Activated CD4-positive, alpha-beta T cell treated with anti-CD3 and anti-CD28 coated beads for 24 hours (primary cell): ENCODE measurements at places on chromosomes 16 and 17.

DNA sequence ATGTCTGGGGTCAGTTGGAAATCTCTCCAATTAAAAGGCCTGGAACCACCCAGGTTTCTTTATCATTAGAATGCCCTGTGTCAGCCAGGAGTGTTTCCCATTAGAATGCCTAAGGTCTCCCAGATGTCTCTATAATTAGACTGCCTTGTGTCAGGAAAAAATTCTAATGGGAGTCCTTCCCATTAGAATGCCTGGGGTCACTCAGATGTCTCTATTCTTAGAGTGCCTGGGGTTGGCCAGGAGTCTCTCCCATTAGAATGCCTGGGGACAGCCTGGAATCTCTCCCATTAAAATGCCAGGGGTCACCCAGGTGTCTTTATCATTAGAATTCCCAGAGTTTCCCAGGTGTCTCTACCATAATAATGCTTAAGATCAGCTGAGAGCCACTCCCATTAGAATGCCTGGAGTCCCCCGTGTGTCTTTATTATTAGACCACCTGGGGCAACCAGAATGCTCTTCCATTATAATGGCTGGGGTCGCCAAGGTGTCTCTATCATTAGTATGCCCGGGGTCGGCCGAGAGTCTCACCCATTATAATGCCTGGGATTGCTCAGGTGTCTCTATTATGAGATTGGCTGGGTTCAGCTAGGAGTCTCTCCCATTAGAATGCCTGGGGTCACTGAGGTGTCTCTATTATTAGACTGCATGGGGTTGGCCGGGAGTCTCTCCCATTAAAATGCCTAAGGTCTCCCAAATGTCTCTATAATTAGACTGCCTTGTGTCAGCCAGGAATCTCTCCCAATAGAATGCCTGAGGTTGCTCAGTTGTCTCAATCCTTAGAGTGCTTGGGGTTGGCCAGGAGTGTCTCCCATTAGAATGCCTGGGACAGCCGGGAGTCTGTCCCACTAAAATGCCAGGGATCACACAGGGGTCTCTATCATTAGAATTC lies 2254.6 kb downstream of the TP53TG3F start:
- DNase-seq: no peak

- DNase-seq: no peak
These were observed 70.3 kb downstream of the DNAH9 start for GRCh38 chr17:11668618-11669017.

- DNase-seq: no peak
These were observed 1.5 kb downstream of the ABCC1 start for GRCh38 chr16:15950869-15951268.

GRCh38 chr17:80388175-80388574 lies 26.8 kb upstream of the ENDOV start:
- DNase-seq: no peak

- no peak for DNase-seq
These were observed 24.0 kb downstream of the IL21R start for GRCh38 chr16:27425961-27426360.
